ENCODE measurements at places on chromosomes 5 and 9.

- DNase-seq: no peak
Measured at GRCh38 chr5:181043285-181044092, 3.4 kb downstream of the BTNL9 start.

GRCh38 chr5:114362977-114363761 is 1.3 kb downstream of the KCNN2 start:
- DNase-seq: no peak

GRCh38 chr9:109052416-109052815 is 39.1 kb upstream of the CTNNAL1 start:
- DNase-seq: no peak

DNA sequence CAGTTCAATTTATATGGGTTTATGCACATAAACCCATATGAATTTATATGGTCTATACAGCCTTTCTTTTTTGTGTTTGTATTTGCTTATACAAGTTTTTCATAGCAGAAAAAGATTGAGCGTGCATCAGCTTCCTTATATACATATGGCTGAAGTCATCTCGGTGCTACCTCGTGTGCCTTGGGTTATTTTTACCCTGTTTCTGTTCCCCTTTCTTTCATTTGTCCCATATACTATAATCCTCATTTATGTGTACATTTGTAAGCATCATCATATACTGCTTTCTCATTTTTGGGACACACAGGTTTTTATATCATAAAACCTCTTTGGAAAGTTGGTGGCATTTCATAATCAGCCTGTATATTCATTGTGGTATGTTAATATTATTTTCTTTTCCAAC is 107.8 kb upstream of the ADAMTSL1 start:
- DNase-seq: no peak

GRCh38 chr5:127243011-127243410 is 47.6 kb upstream of the MEGF10 start:
- DNase-seq: no peak

DNA sequence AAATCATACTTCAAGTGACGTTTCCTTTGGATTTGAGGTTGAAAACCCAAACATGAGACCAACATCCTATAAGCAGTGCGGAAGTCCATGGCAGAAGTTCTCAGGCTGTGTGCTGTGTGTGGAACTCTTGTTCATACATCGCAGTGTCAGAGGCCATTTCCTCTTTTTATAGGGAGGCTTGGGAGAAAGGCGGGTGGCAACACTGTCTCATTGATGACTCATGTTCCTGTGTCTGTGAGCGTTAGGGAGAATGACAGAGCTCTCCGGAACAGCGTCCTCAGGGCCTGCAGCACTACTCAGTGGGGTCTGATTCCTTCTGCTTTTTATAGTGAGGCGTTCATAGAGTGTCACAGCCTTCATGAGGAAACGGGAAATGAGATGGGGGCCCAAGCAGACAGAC is 98.8 kb upstream of the BASP1 start:
- no peak for DNase-seq

GRCh38 chr5:126369083-126369482 is 54.1 kb upstream of the GRAMD2B start:
- no peak for DNase-seq

- DNase-seq: no peak
Measured at GRCh38 chr5:82489683-82490082, 211.5 kb upstream of the RPS23 start.

- no peak for DNase-seq
Measured at GRCh38 chr5:166441-167372, 24.6 kb upstream of the LRRC14B start.

- no peak for DNase-seq
Measured at GRCh38 chr5:121797681-121798518, 53.8 kb upstream of the FTMT start.

- DNase-seq: no peak
Measured at GRCh38 chr9:22108581-22109370, 99.7 kb upstream of the CDKN2B start.

GRCh38 chr9:131980267-131981016 is 99.2 kb downstream of the MED27 start:
- no peak for DNase-seq

DNA sequence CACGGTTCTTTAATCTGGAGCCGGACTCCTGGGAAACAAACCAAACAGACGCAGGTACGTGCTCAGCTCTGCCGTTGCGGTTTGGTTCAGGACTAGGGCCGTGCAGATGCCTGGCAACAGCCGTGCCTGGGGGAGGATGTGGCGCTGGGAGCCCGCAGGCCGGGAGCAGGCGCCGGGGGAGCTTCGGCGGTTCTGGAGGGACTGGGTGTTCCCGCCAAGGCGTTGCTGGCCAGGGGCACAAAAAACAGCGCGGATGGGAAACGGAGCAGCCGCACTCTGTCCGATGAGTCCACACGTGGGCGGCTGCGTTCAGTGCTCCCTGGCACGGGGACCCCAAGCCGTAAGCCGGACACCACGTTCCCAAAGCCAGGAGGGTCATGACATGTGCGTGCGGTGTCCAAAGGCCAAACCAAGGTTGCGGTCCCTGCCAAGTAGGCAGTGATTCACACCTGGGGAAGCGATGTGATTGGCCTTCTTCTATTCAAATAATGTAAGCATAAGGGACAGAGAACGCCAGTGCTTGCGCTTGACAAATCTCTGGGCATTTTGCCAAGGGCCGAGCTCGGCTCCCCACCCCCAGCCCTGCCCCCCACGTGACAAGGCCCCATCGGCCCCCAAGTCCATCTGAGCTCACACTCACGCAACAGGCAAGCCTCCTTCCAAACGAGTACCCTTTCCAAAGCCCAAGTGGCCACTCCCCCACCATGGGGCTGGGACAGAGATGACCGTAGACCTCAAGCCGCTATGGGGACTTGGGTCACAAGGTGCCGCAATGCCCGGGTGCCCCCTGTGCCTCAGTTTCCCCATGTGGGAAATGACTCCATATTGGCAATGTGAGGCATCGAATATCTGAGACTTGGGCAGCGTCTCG is 49.7 kb upstream of the NKD2 start:
- DNase-seq: no peak

- DNase-seq: no peak
Measured at GRCh38 chr5:116532762-116533525, 41.7 kb downstream of the SEMA6A start.

- no peak for DNase-seq
Measured at GRCh38 chr9:28976684-28977083, 1403.4 kb upstream of the C9orf72 start.

DNA sequence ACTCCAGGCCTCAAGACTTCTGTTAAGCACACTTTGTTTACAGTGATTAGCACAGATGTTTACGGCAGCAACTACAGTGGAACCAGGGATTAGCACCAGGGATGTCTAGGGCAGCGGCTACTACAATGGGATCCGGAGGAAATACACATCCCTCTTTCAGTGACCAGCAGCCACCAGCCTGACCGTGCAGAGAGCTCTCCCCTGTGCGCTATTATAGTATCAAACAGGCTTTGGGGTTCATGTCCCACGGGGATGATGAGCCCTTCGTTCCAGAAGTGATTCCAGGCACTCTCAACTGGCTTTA is 21.5 kb downstream of the GFPT2 start:
- DNase-seq: no peak

GRCh38 chr5:39217365-39218281 is 1.7 kb downstream of the FYB1 start:
- peak; percentile 69 for DNase-seq

- DNase-seq: no peak
Measured at GRCh38 chr5:149646564-149646963, 65.3 kb downstream of the ARHGEF37 start.

DNA sequence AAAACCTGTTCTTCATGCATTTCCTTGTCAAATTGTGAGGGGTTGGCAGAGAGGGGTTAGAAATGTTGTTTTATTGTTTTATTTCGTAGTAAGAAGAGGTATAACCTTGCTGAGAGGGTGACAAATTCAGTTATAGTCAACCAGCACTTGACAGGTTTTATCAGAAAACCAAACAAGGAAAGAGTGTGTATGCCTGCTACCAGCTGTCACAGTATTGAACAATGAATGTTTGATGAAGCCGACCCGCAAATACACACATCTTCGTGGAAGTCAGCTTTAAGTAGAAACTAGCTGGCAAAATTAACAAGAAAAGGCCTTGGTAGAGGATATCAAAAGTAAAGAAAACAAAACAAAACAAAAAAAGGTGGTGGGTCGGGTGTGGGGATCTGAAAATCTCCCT is 214.6 kb upstream of the TLE4 start:
- DNase-seq: no peak

DNA sequence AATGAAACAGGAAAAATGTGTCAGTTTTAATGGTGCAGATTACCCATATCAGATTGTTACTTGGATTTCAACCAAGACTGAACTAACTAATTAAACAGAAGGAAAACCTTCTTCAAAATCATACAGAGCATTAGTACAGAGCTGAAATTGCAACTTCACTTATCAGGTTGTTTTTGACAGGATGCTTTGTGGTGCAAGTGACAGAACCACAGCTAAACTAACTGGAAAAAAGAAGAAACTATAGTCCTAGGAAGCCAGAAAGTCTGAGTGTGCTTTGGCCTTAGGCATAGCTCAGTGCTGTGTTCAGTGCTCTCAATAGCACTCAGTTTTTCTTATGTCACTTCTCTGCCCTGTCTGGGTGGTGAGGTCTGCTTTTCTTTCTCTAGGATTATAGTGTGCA is 267.4 kb downstream of the CHSY3 start:
- no peak for DNase-seq

- no peak for DNase-seq
Measured at GRCh38 chr5:59264639-59265245, 628.8 kb downstream of the PDE4D start.

- DNase-seq: no peak
Measured at GRCh38 chr9:124218438-124218982, 39.2 kb upstream of the NEK6 start.

DNA sequence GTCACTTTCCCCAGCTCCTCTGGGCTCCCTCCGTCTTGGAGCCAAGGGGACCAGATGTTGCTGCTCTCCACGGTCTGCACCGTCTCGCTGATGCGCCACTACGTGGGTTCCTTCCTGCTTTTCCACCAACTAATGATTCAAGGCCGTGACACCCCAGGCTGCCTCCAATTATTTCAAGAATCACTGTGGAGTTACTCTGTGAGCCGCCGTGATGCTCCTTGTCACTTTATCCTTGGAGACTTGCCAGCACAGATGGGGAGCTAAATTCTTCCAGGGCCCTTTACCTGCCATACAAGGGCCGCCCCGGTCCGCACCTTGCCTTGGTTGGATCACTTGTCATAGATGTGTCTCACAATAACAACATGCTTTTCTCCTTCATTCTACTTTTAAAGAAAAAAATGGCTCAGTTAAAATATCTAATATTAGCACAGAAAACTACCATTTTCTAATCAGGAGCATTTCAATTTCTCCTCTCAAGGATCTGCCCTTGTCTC is 202.0 kb downstream of the FSTL4 start:
- DNase-seq: no peak

DNA sequence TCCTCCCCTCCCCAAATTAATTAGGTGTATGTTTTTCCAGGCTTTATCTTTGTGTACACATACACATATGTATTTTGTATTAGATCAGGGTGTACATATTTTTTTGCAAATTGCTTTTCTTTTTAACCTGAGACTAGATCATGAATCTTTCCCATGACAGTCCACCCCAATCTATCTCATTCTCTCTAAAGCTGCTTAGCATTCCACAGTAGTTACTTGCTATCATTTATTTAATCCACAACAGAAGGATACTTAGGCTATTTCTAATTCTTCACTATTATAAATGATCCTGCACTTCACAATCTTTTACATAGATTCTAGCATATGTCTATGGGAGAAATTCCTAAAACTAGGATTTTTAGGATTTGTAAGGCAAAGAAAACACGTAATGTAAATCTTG is 43.9 kb downstream of the SH3RF2 start:
- DNase-seq: no peak

- no peak for DNase-seq
Measured at GRCh38 chr5:74664551-74664950, 20.5 kb upstream of the HEXB start.

DNA sequence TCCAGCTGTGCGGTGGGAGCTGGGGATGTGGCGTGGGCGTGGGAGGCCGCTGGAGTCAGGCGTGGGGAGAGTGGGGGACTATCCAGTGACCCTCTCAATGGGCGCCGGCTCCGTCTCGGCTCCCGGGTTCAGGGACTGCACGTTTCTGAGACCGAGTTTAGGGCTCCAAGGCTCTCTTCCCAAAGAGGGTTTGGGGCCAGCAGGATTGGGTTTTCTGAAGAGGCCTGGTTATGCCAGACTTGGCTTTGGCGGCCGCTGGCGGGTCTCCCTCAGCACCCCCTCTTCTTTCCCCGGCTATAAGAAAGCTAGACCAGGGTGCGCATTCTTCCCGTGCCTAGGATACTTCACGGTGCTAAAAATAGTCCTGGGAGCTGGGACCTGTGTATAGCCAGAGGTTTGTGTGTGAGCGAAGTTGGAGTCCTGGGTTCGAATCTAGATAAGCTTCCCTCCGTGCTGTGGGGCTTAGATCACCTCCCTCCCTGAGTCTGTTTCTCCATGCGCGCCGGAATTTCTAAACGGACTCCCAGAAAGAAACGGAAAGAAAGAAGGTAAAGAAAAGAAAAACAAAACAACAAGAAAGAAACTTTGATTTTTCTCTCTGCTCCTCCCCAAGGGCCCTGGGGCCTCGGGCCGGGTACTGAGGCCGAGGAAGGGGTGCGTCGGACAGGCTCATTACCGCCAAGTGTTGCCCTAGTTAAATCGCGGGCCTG is 5.0 kb downstream of the HAND1 start:
- DNase-seq: no peak

GRCh38 chr5:68012429-68012828 is 203.1 kb upstream of the PIK3R1 start:
- DNase-seq: no peak

DNA sequence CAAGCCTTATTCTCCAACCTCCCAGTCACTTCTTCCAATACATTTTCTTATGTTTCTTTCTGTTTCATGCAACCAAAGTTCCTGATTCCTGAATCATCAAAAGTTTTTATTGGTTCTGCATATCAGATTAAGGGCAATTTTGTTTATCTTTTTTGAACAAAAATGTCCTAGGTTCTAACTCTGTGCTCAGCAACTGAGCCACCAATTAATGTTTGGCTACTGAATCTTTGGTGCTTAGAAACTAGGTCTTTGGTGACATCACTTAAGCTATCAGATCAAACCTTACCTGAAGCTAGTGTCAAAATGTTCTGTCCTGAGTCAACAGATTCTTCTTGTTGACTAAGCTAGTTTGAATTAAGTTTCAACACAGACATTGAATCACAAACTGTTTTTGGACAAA is 56.1 kb downstream of the FGF18 start:
- no peak for DNase-seq

GRCh38 chr5:123751670-123752069 is 239.7 kb downstream of the CSNK1G3 start:
- DNase-seq: no peak

DNA sequence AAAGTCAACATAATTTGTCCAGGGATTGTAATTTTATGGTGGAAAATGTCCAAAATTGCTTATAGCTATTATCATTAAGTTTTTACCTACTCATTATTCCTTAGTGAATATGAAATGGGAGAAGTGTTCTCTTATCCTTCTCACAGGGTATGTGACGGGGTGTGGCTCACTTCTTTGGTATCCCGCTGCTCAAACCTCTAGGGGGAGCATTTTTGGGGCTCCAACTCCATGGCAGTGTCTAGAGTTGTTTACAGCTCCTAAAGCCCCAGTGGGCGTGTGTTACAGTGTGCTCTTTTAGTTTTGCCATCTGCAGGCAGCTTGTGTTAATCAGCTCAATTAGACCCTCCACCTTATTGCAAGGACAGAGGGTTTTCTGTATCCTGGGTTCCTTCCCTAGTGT is 89.4 kb downstream of the CDKN2A start:
- DNase-seq: no peak

Data from neural crest cell (in vitro differentiated cells).